ENCODE measurements at places on chromosomes 7 and 10. TPM values are rescaled to one million over a fixed set of nuclear protein-coding genes. Genes with fewer than 3 reads are reported as not detected.

Gene DLG5
- total RNA-seq: 34.7 TPM

Gene CLCN1
- not detected for total RNA-seq

Gene MRPS33
- total RNA-seq: 21.4 TPM

Gene SERPINE1
- 861 TPM for total RNA-seq

Gene PRR15
- 7.5 TPM for total RNA-seq

Gene TMEM176B
- total RNA-seq: 91.0 TPM

Gene ACADSB
- total RNA-seq: 17.2 TPM

Gene PIK3CG
- total RNA-seq: 8.6 TPM

Gene GALNT11
- 53.4 TPM for total RNA-seq

Gene ANKRD1
- total RNA-seq: 3.8 TPM

Gene HIP1
- 24.9 TPM for total RNA-seq

Gene HGF
- 12.0 TPM for total RNA-seq

Gene HECW1
- 0.09 TPM for total RNA-seq

Gene IL15RA
- total RNA-seq: 20.2 TPM

Gene FKBP9
- total RNA-seq: 269 TPM

Gene CHN2
- 21.4 TPM for total RNA-seq

Gene PTN
- total RNA-seq: 4.8 TPM

Gene BET1
- 26.0 TPM for total RNA-seq

Gene ASB10
- total RNA-seq: not detected

Gene SH2D4B
- not detected for total RNA-seq

Gene CLDN4
- total RNA-seq: 0.65 TPM

Gene ANKRD61
- 0.36 TPM for total RNA-seq

Gene LIPM
- not detected for total RNA-seq

Gene GCK
- total RNA-seq: 0.93 TPM

Gene GRIFIN
- total RNA-seq: not detected

Gene AKR1B1
- 106 TPM for total RNA-seq

Gene CAV1
- total RNA-seq: 474 TPM

Gene FAM25C
- not detected for total RNA-seq

Gene WEE2
- 0.79 TPM for total RNA-seq

Gene PITX3
- total RNA-seq: 0.37 TPM

Gene TRUB1
- total RNA-seq: 10.2 TPM

Gene CRPPA
- total RNA-seq: 1.3 TPM

Gene KLF14
- 0.72 TPM for total RNA-seq

Gene FZD1
- 13.1 TPM for total RNA-seq

Gene AKR1E2
- total RNA-seq: 7.2 TPM

Gene PALS2
- total RNA-seq: 8.2 TPM

Gene FFAR4
- total RNA-seq: 3.0 TPM

Gene PTPRN2
- 2.4 TPM for total RNA-seq

Gene SLC39A12
- 0.44 TPM for total RNA-seq

Gene WDR86
- total RNA-seq: 41.5 TPM

Gene PIK3AP1
- total RNA-seq: 27.3 TPM

Gene CPA2
- 0.88 TPM for total RNA-seq

Gene MACC1
- 0.46 TPM for total RNA-seq

Gene CYP2C8
- total RNA-seq: not detected

Gene RBM20
- 1.9 TPM for total RNA-seq

Gene SPDYE2
- not detected for total RNA-seq

Gene WASHC2C
- 26.9 TPM for total RNA-seq

Gene CCDC7
- total RNA-seq: 21.3 TPM

Gene PPP1R3A
- not detected for total RNA-seq

Gene CPVL
- total RNA-seq: 58.6 TPM

Gene GTF2IRD2
- total RNA-seq: 32.6 TPM

Gene CNNM1
- 1.8 TPM for total RNA-seq

Gene RBP4
- total RNA-seq: 1,096 TPM

Gene NPSR1
- not detected for total RNA-seq

Gene LIPK
- not detected for total RNA-seq

Gene INSYN2A
- not detected for total RNA-seq

Gene RET
- total RNA-seq: 0.79 TPM

Gene WDR11
- total RNA-seq: 63.2 TPM

Gene OPN1SW
- total RNA-seq: not detected

All from omental fat pad (tissue), 4 donors.